ENCODE measurements at places on chromosomes 5 and 9. TPM values are rescaled to one million over a fixed set of nuclear protein-coding genes. Genes with fewer than 3 reads are reported as not detected.

- no peak for DNase-seq
Measured at GRCh38 chr9:83533296-83533695, 4.9 kb downstream of the FRMD3 start.

DNA sequence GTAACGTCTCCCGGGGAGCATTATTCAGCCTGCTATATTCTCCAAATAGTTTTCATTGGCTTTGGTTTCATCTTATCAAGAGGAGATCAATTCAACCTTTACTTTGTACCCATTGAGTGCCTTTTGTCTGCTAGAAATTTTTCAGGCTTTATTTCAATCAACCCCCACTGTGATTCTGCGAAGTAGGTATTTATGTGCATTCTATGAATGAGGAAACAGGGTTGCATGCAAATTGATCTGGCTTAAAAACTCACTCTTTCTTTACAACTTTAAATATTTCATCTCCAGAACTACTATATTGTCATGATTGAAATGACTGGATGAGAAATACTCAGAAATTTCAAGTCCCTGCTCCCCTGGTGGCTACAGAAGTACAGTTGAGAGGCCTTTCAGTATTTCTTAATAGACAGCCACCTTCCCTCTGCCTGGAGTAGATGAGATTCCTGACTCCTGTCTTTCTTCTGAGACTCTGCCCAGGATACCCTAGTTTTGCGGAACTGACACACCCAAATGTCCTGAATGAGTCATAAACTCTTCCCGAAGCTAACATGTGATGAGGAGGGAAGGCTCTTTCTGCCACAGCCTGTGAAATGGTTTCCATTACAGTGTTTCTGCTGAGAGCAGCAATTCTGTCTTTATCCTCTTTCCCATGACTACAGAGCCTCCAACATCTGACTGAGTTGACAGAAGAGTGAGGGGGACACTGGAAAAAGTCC is 52.6 kb upstream of the TNC start:
- no peak for DNase-seq

DNA sequence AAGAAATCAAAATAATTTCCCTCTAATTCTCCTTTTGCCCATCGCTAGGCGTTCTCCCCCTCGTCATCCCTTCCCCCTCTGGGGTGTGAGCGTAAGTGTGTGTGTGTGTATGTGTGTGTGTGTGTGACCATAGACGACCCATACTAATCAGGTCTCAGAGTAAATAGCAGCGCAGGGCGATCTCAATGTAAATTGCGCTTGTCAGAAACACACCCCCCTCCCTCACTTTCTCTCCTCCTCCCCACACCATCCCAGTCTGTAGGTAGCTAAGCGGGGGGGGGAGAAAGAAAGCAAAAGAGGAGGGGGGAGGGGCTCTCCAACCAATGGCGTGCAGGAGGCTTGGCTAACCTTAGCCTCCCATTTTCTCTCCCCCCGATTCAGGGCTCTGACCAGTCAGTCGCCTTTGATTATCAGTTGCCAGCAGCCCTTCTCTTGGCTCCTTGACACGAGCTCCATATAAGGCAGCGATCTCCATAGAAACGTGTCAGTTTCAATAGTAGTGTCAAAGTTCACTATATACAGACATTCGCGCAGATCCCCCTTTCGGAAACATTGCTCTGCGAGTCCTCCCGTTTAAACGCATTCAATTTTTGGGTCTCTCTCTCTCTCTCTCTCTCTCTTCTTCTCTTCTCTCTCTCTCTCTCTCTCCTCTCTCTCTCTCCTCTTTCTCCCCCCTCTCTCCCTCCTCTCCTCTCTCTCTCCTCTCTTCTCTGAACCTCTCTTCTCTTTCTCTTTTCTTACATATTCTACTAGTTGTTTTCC is at the start of gene NR2F1:
NR2F1 (plus strand) TSS at position 546 of the 762 bp plus-strand sequence. CDS start 1,802 bp downstream, outside the sequence.
- DNase-seq: no peak

DNA sequence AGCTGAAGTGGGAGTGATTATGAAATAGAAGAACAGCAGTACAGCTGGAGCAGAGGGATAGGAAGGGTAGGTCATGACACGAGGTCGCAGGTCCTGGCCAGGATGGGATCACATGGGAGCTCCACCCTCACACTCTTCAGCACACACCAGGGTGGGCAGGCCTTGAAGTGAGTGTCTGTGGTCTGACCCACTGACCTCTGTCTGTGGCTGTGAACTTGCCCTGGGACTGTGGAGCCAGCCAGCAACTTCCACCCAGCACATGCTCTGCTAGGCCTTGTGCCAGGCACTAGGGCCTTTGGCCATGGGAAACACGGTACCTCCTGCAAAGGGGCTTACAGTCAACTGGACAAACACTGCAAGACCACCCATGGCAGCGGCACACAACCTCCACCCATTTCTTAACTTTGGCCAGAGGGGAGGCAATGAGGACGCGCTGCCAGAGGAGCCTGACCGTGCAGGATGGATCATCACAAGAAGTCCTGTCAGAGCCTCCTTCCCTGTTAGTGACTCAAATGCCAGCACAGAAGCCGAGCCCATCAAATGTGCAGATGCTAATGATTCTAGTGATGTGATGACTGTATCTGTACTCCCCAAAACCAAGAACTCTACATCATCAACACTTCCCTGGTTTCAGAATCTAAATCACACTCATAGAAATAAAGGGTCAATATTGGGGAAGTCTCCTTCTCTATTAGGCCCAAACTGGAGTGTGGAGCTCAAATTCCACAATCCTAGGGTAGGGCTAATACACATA is 113.6 kb downstream of the DPYSL3 start:
- DNase-seq: no peak

GRCh38 chr9:120336021-120336752 is 243.8 kb downstream of the CDK5RAP2 start:
- DNase-seq: peak; percentile 17

GRCh38 chr9:126517833-126518356 is 95.8 kb upstream of the LMX1B start:
- no peak for DNase-seq

DNA sequence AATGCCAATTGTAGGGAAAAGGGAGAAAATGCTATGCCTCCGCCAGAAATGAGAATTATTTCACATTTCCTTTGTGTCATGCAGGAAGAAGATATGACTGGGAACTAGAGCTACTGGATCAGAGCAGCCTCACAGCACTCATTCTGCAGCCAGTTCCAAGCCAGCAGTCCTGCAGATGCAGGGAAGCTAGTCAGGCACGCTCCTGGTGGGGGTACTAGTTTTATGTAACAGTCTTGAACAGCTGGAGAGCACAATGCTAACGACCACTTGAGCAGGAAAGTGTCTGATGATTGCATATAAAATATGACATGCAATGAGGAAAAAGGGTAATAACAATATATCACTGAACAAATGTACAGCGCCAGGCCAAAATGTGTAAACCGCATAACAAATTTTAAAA is 21.7 kb downstream of the CDH10 start:
- DNase-seq: no peak

DNA sequence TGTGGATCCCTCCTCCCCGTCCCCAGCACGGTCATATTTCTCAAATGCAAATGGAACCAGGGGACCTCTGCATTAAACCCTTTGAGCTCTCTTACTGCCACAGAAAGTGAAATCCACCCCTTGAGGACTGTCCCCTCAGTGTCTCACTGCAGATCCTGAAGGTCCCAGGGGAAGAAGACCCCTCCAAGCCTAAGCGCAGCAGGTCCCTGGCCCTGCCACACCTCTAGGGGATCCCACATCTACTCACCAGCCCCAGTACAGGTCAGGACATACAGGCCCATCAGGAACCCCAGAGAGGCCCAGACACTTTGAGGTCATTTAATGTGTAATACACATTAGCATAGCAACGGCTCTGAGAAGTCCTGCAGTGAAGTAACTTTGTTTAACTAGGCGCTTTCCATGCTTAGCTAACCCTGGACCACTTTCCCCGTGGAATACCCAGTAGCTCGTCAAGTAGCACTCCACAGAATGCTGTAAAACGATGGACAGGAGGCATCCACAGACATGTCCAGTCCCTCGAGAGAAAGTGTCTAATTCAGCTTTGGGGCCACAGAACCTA is 54.7 kb upstream of the ALDH1B1 start:
- DNase-seq: no peak

GRCh38 chr5:34622098-34622400 is 34.1 kb upstream of the RAI14 start:
- DNase-seq: no peak

DNA sequence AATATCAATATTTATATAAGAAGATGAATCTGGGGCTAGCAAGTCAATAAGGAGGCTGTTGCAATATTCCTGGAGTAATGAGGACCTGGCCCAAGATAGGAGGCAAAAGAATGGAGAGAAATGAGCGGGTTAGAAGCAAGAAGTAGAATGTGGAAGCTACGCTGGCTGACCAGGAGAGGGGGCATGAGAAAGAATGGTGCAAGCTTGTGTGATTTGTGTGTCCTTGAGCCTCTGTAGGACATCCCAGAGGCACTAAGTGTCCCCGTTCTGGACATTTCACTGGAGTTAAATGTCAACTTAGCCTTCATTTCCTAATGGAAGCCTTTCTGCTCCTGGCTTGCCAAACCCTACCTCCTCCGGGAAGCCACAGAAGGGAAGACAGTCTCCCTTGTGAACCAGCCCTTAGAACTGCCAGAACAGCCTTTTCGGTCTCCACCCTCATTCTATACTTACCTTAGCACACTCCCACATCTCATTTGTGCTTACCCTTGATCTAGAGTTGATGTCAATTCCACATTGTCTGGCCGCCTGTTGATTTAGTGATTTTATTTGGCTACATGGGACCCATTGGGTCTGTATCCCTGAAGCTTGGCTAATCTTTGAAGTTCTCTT is 6.7 kb upstream of the PDE6A start:
- no peak for DNase-seq

DNA sequence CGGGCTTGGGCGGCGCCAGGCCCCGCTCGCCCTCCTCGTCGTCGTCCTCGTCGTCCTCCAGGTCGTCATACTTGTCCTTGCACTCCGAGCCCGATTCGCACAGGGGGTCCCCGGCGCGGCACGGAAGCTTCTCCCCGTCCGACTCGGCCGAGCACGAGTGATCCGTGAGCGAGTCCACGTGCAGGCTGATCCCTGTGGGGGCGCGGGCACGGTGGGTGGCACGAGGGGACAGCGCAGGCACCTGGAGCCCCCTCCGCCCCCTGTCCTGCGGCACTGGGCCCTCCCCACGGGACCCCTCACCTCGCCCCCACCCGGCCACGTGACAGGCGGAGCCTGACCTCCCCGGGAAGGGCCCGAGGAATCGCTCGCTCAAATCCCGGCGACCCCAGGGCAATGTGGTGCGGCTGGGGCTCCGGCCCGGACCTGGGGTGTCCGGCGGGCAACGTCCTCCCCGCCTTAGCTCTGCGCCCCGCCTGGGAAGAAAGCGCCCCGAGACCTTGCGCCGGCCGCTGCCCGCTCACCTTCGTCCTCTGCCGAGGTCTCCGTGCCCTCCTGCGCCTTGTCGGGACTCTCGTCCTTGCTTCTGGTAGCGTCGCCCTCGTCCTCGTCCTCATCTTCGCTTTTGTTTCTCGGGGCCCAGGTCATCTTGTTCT is 2.5 kb downstream of the IRX2 start:
- no peak for DNase-seq

GRCh38 chr9:89702401-89702800 is 97.6 kb downstream of the GADD45G start:
- DNase-seq: no peak

- DNase-seq: no peak
Measured at GRCh38 chr5:31630931-31631330, 8.0 kb upstream of the PDZD2 start.

DNA sequence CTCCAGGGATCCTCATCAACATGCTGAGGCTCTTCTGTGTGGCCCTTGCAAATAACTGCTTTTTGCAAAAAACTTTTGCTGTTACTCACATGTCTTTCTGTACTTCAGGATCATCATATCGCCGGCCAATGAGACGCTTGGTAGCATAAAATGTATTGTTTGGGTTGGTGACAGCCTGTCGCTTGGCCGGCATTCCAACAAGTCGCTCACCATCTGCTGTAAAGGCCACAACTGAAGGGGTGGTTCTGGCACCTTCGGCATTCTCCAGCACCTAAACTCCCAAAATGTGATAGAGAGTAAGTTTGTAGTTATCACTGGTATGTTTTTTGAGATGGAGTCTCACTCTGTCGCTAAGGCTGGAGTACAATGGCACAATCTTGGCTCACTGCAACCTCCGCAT is 4.3 kb downstream of the HSPA9 start:
- no peak for DNase-seq

- no peak for DNase-seq
Measured at GRCh38 chr5:8060953-8061429, 192.0 kb downstream of the MTRR start.

GRCh38 chr5:178123966-178124925 is 6.6 kb upstream of the RMND5B start:
- DNase-seq: no peak

- DNase-seq: no peak
Measured at GRCh38 chr9:132794730-132795380, 83.2 kb downstream of the AK8 start.

DNA sequence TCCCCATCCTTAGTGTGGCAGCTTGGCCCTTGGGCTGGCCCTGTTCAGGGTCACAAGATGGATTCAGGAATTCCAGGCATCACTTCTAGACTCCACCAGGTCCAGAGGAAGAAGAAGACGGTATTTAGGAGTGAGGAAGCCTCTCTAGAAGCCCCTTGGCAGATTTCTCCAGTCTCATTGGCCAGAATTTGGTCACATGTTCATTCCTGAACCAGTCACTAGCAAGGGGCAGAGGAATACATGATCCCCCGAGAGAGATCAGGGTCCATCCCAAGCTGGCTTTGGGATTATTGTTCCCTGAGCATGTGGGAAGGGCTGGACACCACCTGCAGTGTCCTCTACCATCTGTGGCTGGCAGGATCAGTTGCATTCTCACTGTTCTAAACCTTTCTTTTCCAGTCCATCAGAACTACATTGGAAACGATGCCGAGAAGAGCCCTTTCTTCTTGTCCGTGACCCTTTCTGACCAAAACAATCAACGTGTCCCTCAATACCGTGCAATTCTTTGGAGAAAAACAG is 48.5 kb downstream of the GARNL3 start:
- DNase-seq: no peak

Gene SLC22A4
- total RNA-seq: 2.9 TPM

Gene CDHR2
- total RNA-seq: 0.67 TPM

Gene FAM240B
- total RNA-seq: not detected

Gene FOXD4
- total RNA-seq: 0.38 TPM

Data from activated T-cell treated with anti-CD3 and anti-CD28 coated beads, Interleukin-2, amount 50 U/mL, for 72 hours (primary cell).